ENCODE measurements at places on chromosomes 5 and 9.

- DNase-seq: no peak
- no peak overlapping the region for H3K4me3 ChIP-seq
- H3K36me3 ChIP-seq: no peaks in the 10 kb centered on the region
- no peaks in the 10 kb centered on the region for H3K4me1 ChIP-seq
These were observed 36.3 kb downstream of the CD180 start for GRCh38 chr5:67160272-67160671.

DNA sequence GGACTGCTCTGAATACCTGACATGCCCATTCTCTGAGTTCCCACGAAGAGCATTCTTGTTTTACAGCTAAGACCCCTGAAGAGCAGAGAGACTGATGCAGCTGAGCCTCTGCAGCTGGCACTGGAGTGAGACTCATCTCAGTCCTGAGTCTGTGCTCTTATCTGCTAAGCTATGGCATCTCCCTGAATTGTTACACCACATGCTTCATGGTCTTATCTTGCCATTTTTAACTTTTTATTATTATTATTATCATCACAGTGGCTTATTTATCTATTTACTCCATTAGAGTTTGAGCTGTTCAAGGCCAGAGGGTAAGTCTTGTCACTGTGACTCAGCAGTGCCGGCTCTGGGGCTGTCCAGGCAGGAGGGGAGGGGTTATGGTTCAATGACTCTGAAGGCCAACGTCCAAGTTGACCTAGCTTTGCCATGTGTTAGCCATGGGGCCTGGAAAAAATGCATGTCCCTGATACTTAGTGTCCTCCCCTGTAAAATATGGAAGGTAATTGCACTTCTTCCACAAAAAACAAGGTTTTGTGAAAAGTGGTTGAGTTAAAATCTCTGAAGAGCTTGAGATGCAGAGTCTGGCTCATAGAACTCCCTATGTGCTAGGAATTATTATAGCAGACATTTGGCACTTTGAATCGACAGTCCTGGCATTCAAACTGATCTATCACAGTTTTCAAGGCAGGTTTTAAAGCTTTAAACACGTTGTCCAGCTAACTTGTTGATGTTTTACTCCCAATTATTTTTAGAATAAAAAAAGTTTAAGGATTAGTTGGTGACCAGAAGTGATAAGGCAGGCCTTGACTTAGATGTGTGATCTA, 94.6 kb downstream of the ALDH1A1 start:
- no peaks in the 10 kb centered on the region for H3K36me3 ChIP-seq
- H3K4me1 ChIP-seq: no peaks in the 10 kb centered on the region
- no peak overlapping the region for H3K4me3 ChIP-seq
- H3K27me3 ChIP-seq: no peaks in the 10 kb centered on the region

GRCh38 chr9:2241836-2242741, 226.9 kb downstream of the SMARCA2 start:
- peak overlapping the region; percentile 70 for H3K4me3 ChIP-seq
- H3K4me1 ChIP-seq: peaks cover 6% of the 10 kb centered on the region
- H3K27me3 ChIP-seq: no peaks in the 10 kb centered on the region
- peak; percentile 84 for DNase-seq

DNA sequence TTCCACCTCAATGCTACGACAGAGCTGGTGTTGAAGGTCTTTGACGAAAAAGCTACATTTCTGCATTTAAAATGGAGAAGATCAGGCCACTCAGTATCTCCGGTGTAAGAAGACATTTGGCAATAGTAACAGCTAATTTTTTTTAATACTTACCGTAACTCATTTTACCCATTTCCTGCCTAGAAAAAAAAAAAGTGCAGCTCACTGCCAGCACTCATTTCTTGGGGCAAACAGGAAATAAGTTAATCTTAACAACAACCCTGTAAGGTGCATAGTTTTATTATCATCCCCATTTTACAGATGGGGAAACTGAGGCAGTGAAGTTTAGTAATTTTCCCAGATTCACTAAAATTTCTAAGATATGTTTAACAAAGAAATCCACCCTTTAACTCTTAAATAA, 27.4 kb upstream of the KCNMB1 start:
- no peaks in the 10 kb centered on the region for H3K4me1 ChIP-seq

GRCh38 chr5:168706655-168707069, 127.5 kb upstream of the PANK3 start:
- H3K27ac ChIP-seq: no peak overlapping the region
- H3K4me3 ChIP-seq: no peak overlapping the region
- no peaks in the 10 kb centered on the region for H3K27me3 ChIP-seq
